Skeletal muscle cell (primary cell): ENCODE measurements at places on chromosomes 12 and 14.

DNA sequence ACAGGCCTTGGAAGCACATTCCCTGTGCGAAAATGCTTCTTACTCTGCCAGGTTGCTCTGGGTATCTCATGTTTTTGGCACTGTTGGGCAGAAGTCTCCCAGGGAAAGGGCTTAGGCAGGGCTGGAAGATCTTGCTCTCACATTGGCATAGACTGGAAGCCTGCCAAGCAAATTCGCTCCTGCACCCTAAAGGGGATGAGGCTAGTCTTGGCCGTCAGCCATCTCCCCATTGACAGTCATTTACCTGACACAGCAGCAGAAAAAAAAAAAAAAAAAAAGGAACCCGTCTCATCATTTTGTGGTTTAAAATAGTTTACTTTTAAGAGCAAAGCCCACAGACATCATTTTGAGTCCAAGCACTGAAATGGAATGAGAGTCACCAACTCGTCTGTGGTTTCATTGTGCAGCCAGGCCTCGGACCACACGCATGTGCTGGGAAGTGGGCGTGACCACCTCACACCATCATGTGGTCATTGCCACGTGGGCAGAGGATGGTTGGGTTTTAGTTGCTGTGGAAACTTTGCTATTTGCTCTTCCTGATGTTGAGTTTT is 84.8 kb downstream of the NRXN3 start:
- no peak for DNase-seq

GRCh38 chr14:33596211-33597080 is 354.4 kb downstream of the EGLN3 start:
- no peak for DNase-seq

- DNase-seq: no peak
Observed at GRCh38 chr14:30994681-30995620, 30.5 kb upstream of the AP4S1 start.

GRCh38 chr12:57734591-57734990 is 4.0 kb downstream of the AGAP2 start:
- no peak for DNase-seq

DNA sequence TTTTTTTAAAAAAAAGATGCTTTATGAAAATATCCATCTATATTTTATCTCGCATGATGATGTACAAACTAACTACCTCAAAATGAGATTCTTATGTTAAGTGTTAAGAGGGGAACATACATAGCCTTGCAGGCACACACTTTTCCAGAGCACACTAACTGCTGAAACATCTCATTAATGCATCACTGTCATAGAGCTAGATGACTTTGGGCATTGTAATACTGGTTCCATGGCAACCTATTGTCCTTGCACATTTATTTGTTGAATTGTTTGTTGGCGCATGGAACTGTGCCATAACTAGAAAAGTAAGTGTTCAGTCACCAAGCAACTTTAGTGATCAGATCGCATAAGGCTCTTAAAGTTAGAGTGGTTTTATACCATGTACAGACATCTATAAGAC is 348.3 kb downstream of the GALC start:
- no peak for DNase-seq

- DNase-seq: no peak
Observed at GRCh38 chr12:125683748-125684381, 618.6 kb downstream of the AACS start.

DNA sequence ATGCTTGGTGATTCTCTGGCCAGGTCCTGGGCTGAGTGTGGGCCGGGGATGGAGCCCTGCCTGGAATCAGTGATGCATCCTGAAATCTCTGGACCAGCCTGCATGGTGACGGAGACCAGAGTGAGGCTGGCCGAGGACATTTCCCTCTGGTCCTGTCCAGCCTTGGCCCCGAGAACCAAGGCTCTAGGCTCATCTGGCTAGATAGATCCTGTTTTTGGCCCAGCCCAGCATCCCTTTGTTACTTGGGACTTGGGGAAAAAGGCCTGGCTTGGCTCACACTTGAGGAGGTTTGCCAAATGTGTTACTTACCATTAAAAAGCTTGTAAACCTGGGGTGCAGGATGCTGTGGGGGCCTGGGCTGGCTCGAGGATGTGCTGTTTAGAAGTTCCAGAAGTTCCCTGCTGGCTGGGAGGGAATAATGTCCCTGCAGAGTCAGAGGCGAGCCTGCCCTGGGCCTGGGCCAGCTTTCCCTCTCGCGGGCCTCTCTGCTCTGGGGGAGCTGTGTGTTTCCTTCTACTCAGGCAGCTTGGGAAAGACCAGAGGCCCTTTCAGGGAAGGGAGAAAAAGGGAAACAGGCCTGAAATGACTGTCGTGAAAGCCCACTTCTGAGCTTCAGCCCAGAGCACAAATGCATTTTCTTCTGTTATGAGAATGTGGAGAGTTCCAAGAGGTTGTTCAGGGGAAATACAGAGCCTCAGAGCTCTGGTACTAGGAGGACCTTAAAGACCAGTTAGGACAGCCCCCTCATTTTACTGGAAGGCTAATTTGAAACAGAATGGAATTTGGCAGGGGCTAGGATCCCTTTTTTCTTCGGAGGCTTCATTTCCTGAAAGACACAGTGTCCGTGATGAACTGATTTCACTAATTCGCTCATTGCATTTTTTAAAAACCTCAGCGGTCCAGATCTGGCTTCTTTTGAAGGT is 47.2 kb upstream of the CTDSP2 start:
- peak; percentile 93 for DNase-seq

- DNase-seq: no peak
Observed at GRCh38 chr14:96351986-96352385, 11.2 kb downstream of the ATG2B start.

DNA sequence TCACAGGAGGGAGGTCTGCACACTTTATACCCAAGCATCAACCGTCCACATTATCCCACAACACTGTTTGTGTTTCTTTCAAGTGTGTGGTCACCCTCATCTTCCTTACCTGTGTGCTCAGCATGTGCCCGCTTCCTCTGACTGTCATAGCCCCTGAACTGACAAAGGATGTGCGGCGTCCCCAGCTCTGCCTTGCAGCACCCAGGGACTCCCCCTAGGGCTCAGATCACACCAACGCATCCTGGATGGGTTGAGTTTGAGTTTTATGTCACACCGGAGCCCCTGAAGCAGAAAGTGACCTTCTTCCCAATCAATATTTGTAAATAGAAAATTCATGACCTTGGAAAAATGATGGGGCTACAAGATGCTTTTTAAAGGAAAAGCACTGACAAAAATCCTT is 770.7 kb upstream of the TMEM132C start:
- no peak for DNase-seq

DNA sequence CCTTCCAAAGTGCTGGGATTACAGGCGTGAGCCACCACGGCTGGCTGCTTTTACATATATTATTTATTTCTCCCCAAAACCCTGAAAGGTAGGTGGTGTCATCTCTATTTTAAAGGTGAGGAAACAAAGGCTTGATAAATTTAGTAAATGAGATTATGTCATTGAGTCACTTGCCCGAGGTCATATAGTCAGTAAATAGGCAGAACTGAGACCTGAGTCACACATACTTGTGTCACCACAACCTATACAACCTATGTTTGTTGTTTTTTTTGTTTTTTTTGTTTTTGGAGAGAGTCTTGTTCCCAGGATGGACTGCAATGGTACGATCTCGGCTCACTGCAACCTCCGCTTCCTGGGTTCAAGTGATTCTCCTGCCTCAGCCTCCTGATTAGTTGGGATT is 12.8 kb downstream of the TSFM start:
- DNase-seq: no peak

- no peak for DNase-seq
Observed at GRCh38 chr12:56271031-56271430, 4.3 kb downstream of the COQ10A start.
